ENCODE measurements at places on chromosomes 4 and X.

GRCh38 chrX:110172215-110172614 is 145.7 kb downstream of the AMMECR1 start:
- no peak for DNase-seq

GRCh38 chr4:74969507-74970474 is 36.9 kb downstream of the PARM1 start:
- no peak for DNase-seq

- no peak for DNase-seq
These were observed 32.3 kb upstream of the ZFX start for GRCh38 chrX:24117258-24117657.

- no peak for DNase-seq
These were observed 87.8 kb upstream of the GUCY1A1 start for GRCh38 chr4:155578726-155579370.

GRCh38 chrX:31656013-31656412 is 584.2 kb upstream of the FTHL17 start:
- no peak for DNase-seq

DNA sequence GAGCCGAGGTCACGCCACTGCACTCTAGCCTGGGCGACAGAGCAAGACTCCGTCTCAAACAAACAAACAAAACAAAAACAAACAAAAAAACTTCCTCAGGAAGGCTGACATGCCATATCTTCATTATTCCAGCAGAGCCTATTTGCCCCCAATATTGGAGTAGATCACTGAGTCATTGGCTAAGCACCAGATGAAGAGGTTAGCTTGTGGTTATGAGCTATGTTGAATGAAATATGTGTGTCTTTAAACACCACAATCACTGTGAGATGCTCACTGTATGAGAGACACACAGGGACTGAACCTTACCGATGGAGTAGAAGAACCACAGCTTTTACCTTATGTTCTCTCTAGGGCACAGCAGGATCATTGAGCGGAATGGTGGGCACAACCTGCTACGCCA is 122.1 kb upstream of the EOLA2 start:
- DNase-seq = no peak

DNA sequence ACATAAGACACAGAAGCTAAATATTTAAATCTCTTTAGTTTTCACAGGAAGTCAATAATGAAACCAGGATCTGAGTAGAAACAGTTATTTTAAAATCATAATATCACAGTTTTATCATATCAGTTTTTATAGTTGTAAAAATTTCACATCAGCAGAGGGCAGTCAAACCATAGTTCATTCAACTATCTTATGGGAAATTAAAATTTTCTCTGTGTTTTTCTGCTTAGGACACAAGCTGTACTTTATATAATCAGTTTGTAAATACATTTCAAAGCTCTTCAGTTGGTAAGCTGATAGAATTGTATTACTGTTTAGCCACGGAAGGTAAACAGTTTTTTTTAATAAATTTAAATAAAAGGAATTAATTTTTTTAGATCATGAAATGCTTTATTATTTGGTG is 204.8 kb upstream of the NUDT6 start:
- no peak for DNase-seq

DNA sequence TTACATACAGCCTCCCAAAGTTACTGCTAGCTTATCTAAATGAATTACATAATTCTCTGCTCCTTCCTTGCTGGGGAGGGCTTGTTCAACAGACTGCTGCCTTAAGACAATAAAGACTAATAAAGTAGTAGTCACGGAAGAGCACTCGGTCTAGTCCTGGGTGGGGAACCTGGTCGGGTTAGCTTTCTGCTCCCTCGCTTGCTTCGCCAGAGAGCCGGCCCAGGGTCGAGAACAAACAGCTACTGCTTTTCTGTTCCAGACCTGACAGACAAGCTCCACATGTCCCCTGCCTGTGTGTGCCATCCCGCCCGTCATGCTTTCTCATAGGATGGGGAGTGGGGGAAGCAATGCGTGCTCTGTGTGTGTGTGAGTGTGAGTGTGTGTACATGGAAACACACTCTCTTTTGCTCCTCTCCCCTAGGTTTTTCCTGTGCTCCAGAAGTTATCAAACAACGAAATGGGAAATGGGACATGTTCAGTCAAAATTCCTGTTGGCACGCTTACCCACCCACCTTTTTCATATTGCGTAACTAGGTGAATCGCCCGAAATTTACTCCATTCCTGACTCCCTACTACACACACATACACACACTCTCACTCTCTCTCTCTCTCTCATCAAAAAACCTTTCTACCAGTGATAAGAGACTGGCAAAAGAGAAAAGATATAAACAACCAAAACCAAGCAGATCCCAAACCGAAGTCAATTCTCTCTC is 1.3 kb downstream of the NPY1R start:
- DNase-seq = no peak

DNA sequence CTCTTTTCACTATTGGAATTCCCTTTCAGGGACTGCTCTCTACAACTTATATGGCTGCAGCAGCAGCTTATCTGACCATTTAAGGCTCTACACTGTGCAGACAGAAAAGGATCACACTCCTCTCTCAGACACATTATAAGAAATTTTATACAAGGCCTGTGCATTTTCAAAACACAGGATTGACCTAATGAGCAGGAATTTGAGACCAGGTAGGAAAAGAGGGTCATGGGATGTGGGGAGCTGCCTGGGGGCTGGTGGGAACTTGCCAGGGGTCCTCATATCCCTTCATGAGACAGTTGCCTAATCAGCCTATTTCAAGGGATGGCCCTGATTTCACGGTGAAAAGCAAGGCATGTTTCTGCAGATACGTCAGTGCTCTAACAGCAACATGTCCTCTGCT is 77.1 kb downstream of the SORBS2 start:
- DNase-seq = no peak

DNA sequence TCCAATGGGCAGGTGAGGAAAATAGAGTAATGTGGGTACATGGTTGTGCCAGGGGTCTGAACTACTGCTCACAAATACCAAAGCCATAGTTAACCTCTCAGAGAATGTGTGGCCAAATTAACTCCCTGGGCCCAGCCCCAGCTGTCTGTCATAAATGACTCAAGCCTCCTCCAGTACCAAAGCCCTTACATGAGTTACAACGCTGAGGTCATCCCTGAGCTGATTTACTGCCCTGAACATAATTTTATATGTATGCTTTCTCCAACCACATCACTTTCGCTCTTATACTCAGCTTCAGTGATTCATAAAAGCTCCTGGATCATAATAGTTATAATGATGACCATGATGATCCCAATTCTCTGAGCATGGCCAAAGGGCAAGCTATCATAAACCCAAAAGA is 283.9 kb downstream of the NKX6-1 start:
- DNase-seq = no peak

DNA sequence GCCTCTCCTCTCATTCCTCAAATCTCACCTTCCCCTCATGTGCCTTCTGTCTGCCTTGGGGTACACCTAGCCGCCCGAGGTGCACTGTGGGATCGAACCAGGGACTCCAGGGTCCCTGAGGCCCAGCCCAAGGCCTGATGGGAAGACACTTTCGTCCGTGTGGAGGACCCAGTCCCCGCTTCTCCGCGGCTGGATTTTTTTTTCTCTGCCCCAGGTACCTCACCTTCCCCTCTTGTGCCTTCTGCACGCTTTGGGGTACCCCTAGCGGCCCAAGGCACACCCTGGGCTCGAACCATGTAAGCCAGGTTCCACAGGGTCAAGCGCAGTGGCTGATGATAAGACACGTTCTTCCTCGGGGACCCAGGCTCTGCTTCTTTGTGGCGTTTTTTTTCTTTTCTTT is 530.7 kb downstream of the CWH43 start:
- no peak for DNase-seq

DNA sequence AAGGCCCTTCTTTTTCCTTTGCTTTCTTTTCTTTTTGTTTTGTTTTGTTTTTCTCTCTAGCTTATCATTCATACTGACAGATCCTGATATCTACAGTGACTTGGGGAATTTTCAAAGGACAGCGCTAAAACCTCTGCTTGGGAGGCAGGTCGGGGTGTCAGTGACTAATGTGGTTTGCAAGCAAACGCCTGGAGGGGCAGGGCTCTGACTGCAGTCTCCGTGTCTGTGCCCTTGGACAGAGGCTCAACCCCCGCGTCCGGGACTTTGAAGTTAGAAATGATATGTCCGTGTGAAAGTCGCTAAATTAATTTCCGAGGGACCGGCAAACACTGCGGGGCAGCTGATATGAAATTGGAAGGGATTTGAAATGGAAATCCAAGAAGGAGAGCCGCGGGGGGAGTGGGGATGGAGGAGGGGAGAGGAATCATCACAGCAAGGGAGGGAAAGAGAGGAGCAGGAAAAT is 312.4 kb downstream of the DHRSX start:
- DNase-seq = no peak

DNA sequence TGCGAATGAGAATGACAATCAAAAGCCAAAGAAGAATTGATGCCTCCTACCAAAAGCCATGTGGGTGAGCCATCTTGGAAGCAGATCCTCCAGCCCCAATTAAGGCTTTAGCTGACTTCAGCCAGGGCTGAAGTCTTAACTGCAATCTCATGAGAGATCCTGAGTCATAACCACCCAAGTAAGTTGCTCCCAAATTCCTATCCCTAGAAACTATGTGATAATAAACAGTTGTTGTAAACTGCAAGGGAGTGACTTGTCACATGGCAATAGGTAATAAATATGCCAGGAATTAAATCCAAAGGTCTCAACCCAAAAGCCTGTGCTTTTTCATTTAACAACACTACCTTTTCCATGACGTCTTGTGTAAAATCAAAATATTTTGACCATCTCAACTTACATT is 154.2 kb upstream of the TBL1X start:
- DNase-seq = no peak

- DNase-seq = no peak
These were observed 166.5 kb upstream of the PPP1R2C start for GRCh38 chrX:42944381-42944998.

- DNase-seq = no peak
These were observed 79.4 kb downstream of the LUZP4 start for GRCh38 chrX:115368876-115369275.
